ENCODE measurements at places on chromosomes 5 and 9. TPM values are rescaled to one million over a fixed set of nuclear protein-coding genes. Genes with fewer than 3 reads are reported as not detected.

DNA sequence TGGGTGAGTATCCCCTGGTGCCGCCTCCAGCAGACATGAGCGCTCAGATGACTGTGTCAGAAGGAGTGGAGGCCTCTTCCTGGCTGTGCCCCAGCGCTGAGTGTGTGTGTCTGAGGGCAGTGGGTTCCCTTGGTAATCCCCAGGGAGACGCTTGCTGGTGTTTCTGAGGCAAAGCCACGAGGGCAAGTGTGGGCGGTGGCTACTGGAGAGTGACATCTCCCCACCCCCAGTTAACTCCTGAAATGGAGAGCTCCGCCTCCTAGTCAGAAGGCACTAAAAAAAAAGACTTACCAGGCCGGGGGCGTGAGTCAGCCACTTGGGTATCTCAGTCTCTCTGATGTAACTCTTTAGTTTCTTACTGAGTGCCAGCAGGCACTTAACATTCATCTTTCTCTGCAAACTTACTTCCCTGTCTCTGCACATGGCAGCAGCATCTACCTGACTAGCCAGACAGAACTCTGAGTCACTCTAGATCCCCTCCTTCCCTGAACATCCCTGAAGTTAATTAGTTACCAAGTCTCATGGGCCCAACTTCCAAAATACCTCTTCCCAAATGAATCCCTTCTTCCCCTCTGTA, 19.3 kb downstream of the ORM2 start:
- H3K27ac ChIP-seq, result no peak overlapping the region
- no peaks in the 10 kb centered on the region for H3K4me1 ChIP-seq
- H3K36me3 ChIP-seq, result peaks cover 47% of the 10 kb centered on the region
- no peak overlapping the region for H3K4me3 ChIP-seq
- DNase-seq, result peak; percentile 74
- H3K27me3 ChIP-seq, result no peaks in the 10 kb centered on the region

- DNase-seq, result no peak
- H3K36me3 ChIP-seq, result peaks cover 7% of the 10 kb centered on the region
Measured at GRCh38 chr9:120394058-120394669, 185.8 kb downstream of the CDK5RAP2 start.

DNA sequence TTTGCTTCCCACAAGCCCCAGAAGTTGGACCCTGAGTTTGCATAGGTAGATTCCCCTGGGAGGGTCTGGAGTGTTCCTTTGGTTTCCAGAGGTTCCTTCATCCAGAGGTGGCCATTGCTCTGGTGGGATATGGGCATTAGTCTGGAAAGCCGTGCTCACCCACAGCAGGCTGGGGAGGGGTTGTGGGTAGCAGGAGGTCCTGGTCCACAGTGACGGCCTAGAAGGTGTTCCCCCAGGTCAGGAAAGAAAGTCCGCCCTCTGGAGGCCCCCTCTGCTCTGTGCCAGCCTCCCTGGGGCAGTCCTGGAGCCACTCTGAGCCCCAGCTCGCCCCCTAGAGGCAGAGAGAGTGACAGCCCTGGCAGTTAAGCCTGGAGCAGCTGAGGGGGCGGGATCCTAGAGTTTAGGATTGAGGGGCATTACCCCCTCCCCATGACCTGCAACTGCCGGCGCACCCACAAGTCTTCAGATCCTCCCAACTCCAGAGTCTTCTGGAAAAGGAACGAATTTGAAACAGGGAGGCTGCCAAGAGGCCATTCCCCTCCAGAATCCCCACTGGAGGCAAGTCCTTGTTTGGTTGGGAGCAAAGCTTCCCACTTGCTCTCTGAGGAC, 36.8 kb downstream of the NDST1 start:
- peaks cover 13% of the 10 kb centered on the region for H3K36me3 ChIP-seq
- H3K27ac ChIP-seq, result no peak overlapping the region
- no peak overlapping the region for H3K4me3 ChIP-seq
- no peaks in the 10 kb centered on the region for H3K27me3 ChIP-seq

Gene PCDHA11
- total RNA-seq, result not detected

DNA sequence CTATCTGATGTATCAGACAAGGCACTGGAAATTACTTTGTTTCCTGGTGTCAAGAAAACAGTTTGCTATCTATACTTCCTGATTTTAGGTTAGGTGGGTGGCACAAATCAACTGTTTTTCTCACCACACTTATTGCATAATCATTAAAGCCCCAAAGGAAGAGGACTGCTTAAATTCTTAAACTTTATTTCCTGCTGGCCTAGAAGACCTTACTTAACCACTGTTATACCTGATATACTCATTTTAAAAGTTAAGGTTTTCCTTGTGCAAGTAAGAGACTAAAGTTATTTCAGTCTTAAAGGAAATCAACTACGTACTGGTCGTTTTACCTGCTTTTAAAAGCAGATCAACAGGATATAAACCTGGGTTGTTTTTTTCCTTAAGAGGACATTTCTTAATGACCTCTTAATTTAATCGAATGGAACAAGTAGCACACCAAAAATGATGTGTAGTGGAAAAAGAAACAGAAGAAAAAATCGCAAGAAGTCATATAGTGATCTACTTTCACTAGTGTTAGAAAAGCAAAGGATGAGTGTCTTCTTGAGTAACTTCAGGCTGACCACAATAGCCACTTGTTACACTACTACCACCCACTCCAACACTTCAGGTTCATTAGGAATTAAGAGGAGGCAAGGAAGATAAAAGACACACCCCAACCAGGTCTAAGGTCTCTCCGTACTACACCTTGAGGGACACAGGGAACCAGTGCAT, 974 bp downstream of the CLINT1 start:
- DNase-seq, result no peak
- H3K27ac ChIP-seq, result peak overlapping the region; percentile 98
- peak overlapping the region; percentile 99 for H3K4me3 ChIP-seq
- H3K36me3 ChIP-seq, result no peaks in the 10 kb centered on the region
- H3K4me1 ChIP-seq, result peaks cover 32% of the 10 kb centered on the region

- no peak overlapping the region for H3K27ac ChIP-seq
- H3K4me1 ChIP-seq, result no peaks in the 10 kb centered on the region
- no peaks in the 10 kb centered on the region for H3K27me3 ChIP-seq
- no peaks in the 10 kb centered on the region for H3K36me3 ChIP-seq
- H3K4me3 ChIP-seq, result no peak overlapping the region
Measured at GRCh38 chr5:77326986-77327734, 116.7 kb downstream of the PDE8B start.

- peak within 1 kb of the TSS; percentile 58 for H3K27ac ChIP-seq
- DNase-seq, result peak; percentile 70
- H3K27me3 ChIP-seq, result no peaks in the 10 kb centered on the region
- H3K4me1 ChIP-seq, result peaks cover 9% of the 10 kb centered on the region
- peak within 1 kb of the TSS; percentile 93 for H3K4me3 ChIP-seq
Measured at GRCh38 chr9:37650873-37651768, at the start of gene FRMPD1. FRMPD1 (plus strand) TSS chr9:37650954; CDS start chr9:37692642, 41,688 bp downstream.

Gene IFNA13
- not detected for total RNA-seq

Gene PCDHGB5
- total RNA-seq, result 5.1 TPM

Gene PCDHA12
- not detected for total RNA-seq

GRCh38 chr5:160315968-160316367, 3.6 kb upstream of the CCNJL start:
- no peak overlapping the region for H3K27ac ChIP-seq
- peaks cover 21% of the 10 kb centered on the region for H3K27me3 ChIP-seq
- DNase-seq, result no peak
- H3K36me3 ChIP-seq, result no peaks in the 10 kb centered on the region

- no peak for DNase-seq
- no peaks in the 10 kb centered on the region for H3K36me3 ChIP-seq
- H3K4me1 ChIP-seq, result peaks cover 4% of the 10 kb centered on the region
- no peak overlapping the region for H3K27ac ChIP-seq
- no peak overlapping the region for H3K4me3 ChIP-seq
- peaks cover 5% of the 10 kb centered on the region for H3K27me3 ChIP-seq
Measured at GRCh38 chr5:34660444-34660843, 4.3 kb downstream of the RAI14 start.

All from psoas muscle (tissue), 8 donors.